ENCODE measurements at places on chromosomes 2 and 18. TPM values are rescaled to one million over a fixed set of nuclear protein-coding genes. Genes with fewer than 3 reads are reported as not detected.

Gene KCNJ13
- 1.8 TPM for total RNA-seq

Gene CNTNAP5
- 0.58 TPM for total RNA-seq

Gene SERPINB7
- total RNA-seq, result 0.29 TPM

Gene SERPINB13
- total RNA-seq, result not detected

Gene CFAP221
- total RNA-seq, result 15.8 TPM

Gene KHK
- 18.2 TPM for total RNA-seq

Gene COLEC12
- 31.6 TPM for total RNA-seq

Gene SPDYA
- 2.3 TPM for total RNA-seq

Gene EXOC6B
- total RNA-seq, result 46.9 TPM

Gene LIPT1
- total RNA-seq, result 9.9 TPM

Gene MATN3
- 1.5 TPM for total RNA-seq

Gene MC2R
- not detected for total RNA-seq

Gene GALNT14
- total RNA-seq, result 31.4 TPM

Gene DCDC2C
- 0.93 TPM for total RNA-seq

Gene RUFY4
- total RNA-seq, result 0.29 TPM

Gene ZSWIM2
- not detected for total RNA-seq

Gene LHCGR
- 1.3 TPM for total RNA-seq

Gene LIMS2
- 13.8 TPM for total RNA-seq

Gene WDR33
- total RNA-seq, result 51.6 TPM

Gene HRH4
- 0.23 TPM for total RNA-seq

Gene CYTIP
- total RNA-seq, result 16.8 TPM

Gene CKAP2L
- 8.2 TPM for total RNA-seq

Gene PSTPIP2
- 9.9 TPM for total RNA-seq

Gene SYT4
- total RNA-seq, result 1.1 TPM

Gene TMEM198
- total RNA-seq, result 4.6 TPM

Gene NXPH2
- total RNA-seq, result 5.0 TPM

Gene TLX2
- not detected for total RNA-seq

Gene COL3A1
- total RNA-seq, result 1,756 TPM

Gene TUBB6
- 88.5 TPM for total RNA-seq

Gene WDSUB1
- total RNA-seq, result 21.1 TPM

Gene MEP1B
- total RNA-seq, result not detected

Gene SPHKAP
- 6.2 TPM for total RNA-seq
